Prostate gland (tissue), 2 donors: ENCODE measurements at places on chromosomes 2 and 18. TPM values are rescaled to one million over a fixed set of nuclear protein-coding genes. Genes with fewer than 3 reads are reported as not detected.

DNA sequence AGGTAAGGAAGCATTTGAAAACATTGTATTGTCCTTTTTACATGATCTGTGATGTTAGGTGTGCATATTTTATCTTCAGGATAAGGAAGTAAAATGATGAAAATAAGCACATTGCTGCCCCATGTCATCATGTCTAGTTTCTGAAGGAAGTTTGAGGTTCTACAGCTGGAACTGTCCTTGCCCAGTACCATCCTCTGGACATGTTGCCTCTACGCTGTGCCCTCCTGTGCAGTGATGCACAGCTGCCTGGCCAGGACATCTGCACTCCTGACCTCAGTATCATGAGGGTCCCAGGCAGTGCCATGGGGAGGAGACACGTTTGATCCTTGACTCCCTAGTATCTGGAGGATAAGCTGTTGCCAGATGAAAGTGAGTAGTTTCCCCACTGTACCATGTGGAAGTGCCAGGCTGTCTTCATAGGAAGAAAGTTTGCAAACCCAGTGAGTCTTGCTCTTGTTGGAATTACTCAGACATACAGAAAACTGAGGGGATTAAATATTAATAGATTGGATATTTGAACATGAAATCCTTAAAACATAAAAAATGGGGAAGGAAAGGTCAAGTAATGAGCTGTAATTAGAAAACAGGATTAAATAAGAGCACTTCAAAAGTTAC lies 9.5 kb downstream of the ALKAL2 start:
- H3K27ac ChIP-seq = no peak overlapping the region
- no peaks in the 10 kb centered on the region for H3K4me1 ChIP-seq
- no peaks in the 10 kb centered on the region for H3K36me3 ChIP-seq

GRCh38 chr2:121255358-121255757 lies 29.6 kb downstream of the TFCP2L1 start:
- H3K27me3 ChIP-seq = no peaks in the 10 kb centered on the region
- no peak overlapping the region for H3K27ac ChIP-seq
- H3K4me3 ChIP-seq = no peak overlapping the region
- H3K4me1 ChIP-seq = peaks cover 2% of the 10 kb centered on the region
- no peaks in the 10 kb centered on the region for H3K36me3 ChIP-seq

- H3K27me3 ChIP-seq = no peaks in the 10 kb centered on the region
- H3K4me3 ChIP-seq = no peak overlapping the region
- H3K4me1 ChIP-seq = no peaks in the 10 kb centered on the region
- no peak overlapping the region for H3K27ac ChIP-seq
Measured at GRCh38 chr18:50734886-50735285, 84.9 kb downstream of the MRO start.

DNA sequence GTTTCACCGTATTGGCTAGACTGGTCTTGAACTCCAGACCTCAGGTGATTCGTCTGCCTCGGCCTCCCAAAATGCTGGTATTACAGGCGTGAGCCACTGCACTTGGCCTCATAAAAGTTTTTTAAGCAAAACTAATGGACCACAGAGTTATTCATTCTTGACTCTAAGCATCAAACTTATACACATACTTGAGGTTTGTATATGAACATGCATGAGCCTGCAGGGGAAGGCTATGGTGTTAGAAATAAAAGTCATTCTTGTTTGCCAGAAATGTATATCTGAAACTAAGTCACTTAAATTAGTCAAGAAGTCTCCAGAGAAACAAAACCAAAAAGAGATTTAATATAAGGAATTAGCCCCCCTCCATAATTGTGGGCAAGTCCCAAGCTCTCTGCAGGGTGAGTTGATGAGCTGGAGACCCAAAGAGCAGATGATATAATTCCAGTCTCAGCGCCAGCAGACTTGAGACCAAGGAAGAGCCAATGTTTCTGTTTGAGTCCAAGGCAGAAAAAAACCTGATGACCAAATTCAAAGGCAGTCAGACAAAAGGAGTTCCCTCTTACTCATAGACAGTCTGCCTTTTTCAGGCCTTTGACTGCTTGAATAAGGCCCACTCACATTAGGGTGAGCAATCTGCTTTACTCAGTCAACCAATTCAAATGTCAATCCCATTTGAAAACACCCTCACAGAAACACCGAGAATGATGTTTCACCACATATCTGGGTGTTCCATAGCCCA lies 69.0 kb upstream of the DSG1 start:
- H3K4me1 ChIP-seq = no peaks in the 10 kb centered on the region
- H3K4me3 ChIP-seq = no peak overlapping the region
- DNase-seq = no peak
- H3K27ac ChIP-seq = no peak overlapping the region

GRCh38 chr2:239465017-239466001 lies 64.5 kb upstream of the HDAC4 start:
- H3K36me3 ChIP-seq = no peaks in the 10 kb centered on the region
- H3K4me1 ChIP-seq = no peaks in the 10 kb centered on the region
- DNase-seq = no peak
- H3K27ac ChIP-seq = no peak overlapping the region

DNA sequence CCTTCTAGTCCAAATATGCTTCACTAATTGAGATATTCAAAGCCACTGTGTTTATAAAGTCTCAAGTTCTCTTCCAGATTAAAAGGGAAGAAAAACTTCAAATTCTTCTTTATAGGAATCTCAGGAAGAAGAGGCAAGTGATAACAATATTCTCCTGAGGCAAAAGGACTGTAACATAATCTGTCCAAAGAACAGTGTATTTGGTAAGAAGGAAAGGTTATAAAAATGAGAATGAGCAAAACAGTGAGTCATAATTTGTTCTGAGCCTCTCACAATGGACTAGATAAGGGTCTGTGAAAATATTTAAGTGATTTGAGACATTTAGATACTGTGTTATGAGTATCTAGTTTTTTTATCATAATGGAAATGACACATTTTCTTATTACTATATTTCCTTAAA lies 44.3 kb downstream of the SNRPD1 start:
- no peaks in the 10 kb centered on the region for H3K4me1 ChIP-seq
- H3K27me3 ChIP-seq = no peaks in the 10 kb centered on the region
- no peak for DNase-seq
- no peaks in the 10 kb centered on the region for H3K36me3 ChIP-seq

DNA sequence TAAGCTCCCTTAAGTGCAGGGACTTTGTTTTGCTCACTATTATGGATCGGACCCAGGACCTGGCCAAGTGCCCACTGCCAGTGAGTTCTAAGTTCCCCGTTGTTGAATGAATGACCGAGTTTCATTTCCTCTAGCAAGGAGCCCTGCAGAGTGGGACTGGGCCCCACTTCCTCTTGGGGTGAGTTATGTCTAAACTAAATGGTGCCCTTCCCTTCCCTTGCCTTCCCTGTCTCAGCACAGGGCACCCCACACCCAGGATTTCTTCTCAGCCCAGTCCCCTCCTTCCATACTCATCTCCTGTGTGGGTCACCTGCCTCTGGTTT lies 195.3 kb upstream of the HS6ST1 start:
- H3K36me3 ChIP-seq = no peaks in the 10 kb centered on the region
- H3K4me3 ChIP-seq = no peak overlapping the region
- no peaks in the 10 kb centered on the region for H3K4me1 ChIP-seq
- no peak overlapping the region for H3K27ac ChIP-seq
- DNase-seq = no peak
- no peaks in the 10 kb centered on the region for H3K27me3 ChIP-seq

Gene PHLPP1
- total RNA-seq = 16.8 TPM

Gene MOB4
- 13.7 TPM for total RNA-seq

Gene GPR55
- total RNA-seq = 3.0 TPM

Gene CXCR1
- not detected for total RNA-seq

Gene DPP4
- 36.8 TPM for total RNA-seq

Gene FBXO36
- 8.4 TPM for total RNA-seq
